ENCODE measurements at places on chromosomes 3 and 15.

DNA sequence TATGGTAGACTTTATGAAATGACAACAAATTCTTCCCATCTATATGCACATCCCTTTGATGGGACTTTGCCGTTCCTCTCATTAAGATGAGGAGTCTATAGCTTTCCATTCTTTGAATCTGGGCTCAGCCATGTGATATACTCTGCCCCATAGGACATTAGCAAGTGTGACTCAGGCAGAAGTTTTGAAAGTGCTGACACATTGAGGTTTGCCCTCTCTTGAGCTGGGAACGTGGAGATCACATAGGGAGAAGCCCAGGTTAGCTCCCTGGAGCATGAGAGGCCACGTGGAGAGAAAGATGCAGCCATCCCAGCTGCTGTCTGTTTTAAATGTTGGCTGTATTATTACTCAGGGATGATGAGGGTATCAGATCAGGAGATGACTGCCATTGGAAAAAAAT, 67.7 kb upstream of the OXTR start:
- DNase-seq, result no peak

GRCh38 chr3:191366675-191367074, 36.3 kb upstream of the UTS2B start:
- DNase-seq, result no peak

DNA sequence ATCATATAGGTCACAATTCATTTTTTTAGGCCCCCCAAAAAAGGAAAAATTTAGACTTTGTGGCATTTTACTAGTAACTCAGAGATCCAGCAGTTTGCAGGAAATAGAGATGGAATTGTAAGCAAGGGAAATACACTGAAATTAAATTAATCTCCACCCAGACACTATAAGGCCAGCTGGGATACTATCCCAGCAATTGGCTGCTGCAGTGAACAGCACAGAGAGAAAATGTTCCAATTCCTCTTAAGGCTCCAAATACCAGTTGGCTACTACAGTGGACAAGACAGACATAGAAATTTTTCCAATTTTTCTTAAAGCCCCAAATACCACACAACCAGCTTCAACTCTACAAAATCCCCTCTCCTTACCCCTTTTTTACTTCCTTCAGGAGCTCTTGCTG, 78.9 kb downstream of the ULK4 start:
- DNase-seq, result no peak

DNA sequence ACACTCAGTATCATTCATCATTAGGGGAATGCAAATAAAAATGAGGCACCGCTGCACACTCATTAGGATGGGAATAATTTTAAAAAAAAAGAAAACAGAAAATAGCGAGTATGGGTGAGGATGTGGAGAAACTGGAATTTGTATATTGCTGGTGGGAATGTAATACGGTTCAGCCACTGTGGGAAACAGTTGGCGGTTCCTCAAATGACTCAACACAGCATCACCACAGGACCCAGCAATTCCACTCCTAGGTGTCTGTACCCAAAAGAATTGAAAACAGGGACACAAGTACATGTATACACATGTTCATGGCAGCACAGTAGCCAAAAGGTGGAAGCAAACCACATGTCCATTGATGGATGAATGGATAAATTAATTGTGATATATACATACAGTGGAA, 35.2 kb upstream of the RFTN1 start:
- DNase-seq, result no peak

DNA sequence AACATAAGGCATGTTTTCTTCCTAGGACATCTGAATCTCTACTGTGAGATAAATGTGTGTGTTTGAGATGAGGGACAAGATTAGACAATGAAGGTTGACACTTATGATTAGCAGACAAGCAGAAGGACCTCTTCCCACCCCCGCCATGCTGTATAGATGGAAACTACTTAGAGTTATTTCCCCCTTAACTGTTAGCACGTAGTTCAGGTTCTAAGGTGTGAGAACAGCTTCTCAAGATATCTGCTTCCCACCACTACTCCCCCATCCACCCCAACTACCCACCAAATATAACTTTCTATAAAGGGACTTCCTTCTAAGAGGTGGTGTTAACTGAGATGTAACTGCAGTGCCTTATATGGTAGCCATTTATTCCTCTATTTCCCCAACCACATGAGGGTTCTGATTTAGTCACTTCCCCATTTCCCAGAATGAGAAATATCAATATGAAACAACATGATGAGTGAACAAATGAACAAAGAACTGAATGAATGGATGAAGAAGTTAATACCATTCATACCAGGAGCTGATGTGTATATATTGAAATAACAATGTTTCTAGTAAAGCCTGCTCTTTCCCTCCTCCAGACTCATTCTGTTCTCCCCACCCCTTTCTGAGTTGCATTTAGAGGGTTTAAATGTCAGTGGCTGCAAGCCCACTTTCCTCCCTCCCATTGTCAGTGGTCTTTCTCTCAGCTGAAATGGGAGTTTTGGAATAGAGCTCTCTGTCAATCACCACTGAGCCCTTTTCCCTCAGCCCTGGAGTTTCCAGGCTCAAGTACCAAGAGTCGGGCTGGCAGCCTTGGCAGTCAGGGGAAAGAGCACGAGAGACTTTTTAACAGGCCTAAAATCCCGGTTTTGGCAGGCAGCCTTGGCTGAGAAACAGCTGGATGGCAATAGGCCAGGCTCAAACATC, 7.7 kb upstream of the RFTN1 start:
- DNase-seq, result no peak

GRCh38 chr3:78221796-78222195, 1181.9 kb downstream of the ROBO2 start:
- DNase-seq, result no peak

GRCh38 chr3:32137870-32138269, 31.4 kb downstream of the GPD1L start:
- DNase-seq, result no peak

DNA sequence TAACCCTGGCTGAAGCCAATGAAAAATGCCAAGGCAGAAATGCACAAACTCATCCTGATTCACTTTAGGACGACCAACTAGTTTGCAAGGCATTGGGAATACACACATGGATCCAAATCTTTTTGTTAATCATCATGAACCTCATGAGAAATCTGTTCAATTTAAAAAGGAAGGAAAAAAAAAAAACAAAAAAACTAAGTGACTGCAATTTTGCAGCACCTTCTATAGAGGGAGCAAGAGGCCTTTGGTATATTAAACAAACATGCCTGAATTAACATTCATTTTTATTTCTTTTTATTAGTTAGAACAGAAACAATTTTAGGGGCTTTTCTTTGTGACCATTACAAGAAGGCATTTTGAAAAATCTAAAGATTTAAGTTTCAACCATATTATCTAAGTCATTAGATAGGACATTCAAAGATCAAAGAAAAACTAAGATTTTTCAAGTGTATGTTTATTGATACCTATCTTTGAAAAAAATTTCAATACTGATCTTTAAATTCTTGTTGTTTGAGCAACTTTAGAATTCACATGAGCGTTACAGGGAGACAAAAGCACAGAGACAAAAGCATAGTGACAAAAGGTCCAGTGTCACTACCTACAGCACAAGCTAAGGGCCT, 182.4 kb downstream of the CBLB start:
- no peak for DNase-seq

- no peak for DNase-seq
Measured at GRCh38 chr15:63122002-63122875, 578 bp downstream of the LACTB start.

GRCh38 chr3:55749036-55749435, 261.9 kb upstream of the WNT5A start:
- no peak for DNase-seq

GRCh38 chr3:71237672-71238071, 345.9 kb downstream of the FOXP1 start:
- DNase-seq, result no peak

- no peak for DNase-seq
Measured at GRCh38 chr3:153210146-153210545, 48.1 kb downstream of the RAP2B start.

DNA sequence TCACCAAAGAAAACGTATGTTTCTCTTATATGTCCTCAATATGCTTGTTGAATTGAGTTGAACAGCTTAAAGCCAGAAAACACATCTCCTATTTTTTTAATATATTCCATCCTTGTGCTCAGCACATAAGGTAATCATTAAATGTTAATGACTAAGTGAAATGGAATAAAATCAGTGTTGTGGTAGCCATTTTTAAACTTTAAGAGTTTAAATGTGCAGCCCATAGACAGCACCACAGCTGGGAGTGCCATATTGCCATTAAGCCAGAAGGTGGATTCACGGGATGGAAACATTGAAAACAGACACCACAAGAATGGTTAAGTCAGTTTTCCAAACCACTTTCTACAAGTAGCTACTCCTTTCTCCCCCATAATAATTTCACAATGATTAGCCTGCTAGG, 76.8 kb upstream of the C15orf61 start:
- no peak for DNase-seq

- DNase-seq, result no peak
Measured at GRCh38 chr3:150567328-150567727, 20.7 kb downstream of the EIF2A start.

DNA sequence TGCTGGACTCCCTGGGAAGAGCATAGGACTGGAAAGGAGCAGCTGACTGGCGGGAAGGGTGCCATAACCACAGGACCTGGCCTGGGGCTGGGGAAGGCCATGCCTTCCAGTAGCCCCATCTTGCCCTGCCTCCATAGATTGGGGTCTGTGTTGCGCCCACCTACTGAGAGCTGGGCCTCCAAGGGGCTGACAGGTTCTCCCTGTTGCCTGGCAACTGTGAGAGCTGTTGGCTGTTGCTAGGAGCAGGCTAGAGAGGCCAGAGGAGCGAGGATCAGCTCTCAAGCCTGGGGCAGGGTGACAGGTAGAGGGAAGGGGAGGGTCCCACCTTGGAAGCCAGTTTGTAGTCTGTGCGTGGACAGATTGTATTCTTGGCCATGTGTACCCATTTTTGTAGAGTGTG, 2.8 kb upstream of the GNAI2 start:
- no peak for DNase-seq

DNA sequence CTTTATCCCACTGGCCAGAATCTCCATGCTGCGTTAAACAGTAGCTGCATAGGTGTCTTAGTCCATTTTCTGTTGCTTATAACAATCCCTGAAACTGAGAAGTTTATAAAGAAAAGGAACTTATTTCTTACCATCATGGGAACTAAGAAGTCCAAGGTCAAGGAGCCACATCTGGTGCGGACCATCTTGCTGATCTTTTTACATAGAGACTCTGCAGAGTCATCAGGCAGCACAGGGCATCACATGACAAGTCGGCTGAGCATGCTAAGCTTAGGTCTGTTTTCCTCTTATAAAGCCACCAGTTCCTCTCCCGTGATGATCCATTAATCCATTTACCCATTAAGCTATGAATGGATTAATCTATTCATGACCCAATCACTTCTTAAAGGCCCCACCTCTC, 22.4 kb upstream of the FAM174B start:
- DNase-seq, result no peak

GRCh38 chr3:48951764-48952163, 33.1 kb downstream of the ARIH2 start:
- no peak for DNase-seq

GRCh38 chr15:67135494-67135893, 70.1 kb downstream of the SMAD3 start:
- DNase-seq, result no peak

GRCh38 chr3:193297421-193297820, 56.4 kb downstream of the PLAAT1 start:
- no peak for DNase-seq

All from AG04449 (cell line).